Stimulated activated CD4-positive, alpha-beta T cell treated with anti-CD3 and anti-CD28 coated beads, Interleukin-12 subunit alpha, Interleukin-12 subunit beta, amount 100 ng/mL, for 48 hours (primary cell): ENCODE measurements at places on chromosomes 2 and 18.

- DNase-seq, result no peak
These were observed 6.0 kb downstream of the RETREG2 start for GRCh38 chr2:219184121-219184520.

GRCh38 chr2:226487573-226487972 lies 312.0 kb downstream of the IRS1 start:
- DNase-seq, result no peak

- no peak for DNase-seq
These were observed 130.2 kb upstream of the DLX2 start for GRCh38 chr2:172232708-172233396.

DNA sequence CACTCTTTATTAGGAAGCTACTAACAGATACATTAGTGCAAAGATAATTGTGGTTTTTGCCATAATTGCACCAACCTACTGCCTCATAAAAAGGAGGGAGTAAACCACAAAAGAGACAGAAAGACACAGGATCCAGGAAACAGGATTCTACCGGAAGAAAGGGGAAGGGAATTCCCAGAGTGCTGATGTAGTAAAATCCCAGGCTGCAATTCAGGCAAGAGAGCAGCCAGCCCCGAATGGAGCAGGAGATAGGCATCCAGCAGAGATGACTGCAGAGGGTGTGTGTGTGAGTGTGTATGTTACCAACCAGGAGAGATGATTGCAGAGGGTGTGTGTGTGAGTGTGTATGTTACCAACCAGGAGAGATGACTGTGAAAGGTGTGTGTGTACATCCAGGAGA lies 84.4 kb downstream of the KCNS3 start:
- no peak for DNase-seq

- no peak for DNase-seq
These were observed 5.3 kb downstream of the CRIM1 start for GRCh38 chr2:36360834-36361233.

DNA sequence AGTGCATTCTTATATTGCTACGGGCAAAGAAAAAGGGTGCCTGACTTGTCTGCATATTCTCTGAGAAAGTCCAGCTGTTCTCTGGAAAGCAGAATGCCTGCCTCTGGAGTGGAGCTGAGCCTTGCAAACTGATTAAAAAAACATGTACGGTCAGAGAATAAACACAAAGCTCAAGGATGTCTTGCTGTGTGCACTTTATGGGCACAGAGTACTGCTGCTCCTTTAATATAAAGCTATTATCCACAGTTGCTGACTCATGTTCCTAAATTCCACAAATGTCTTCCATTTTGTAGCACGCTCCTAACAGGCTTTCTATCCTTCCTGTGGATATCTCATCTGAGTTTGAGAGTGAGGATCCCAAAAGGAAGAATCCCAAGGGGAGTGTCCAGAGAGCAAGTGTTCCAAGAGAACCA lies 229.0 kb downstream of the MREG start:
- DNase-seq, result no peak

GRCh38 chr2:131094463-131095281 lies 1.4 kb upstream of the FAM168B start:
- DNase-seq, result no peak

DNA sequence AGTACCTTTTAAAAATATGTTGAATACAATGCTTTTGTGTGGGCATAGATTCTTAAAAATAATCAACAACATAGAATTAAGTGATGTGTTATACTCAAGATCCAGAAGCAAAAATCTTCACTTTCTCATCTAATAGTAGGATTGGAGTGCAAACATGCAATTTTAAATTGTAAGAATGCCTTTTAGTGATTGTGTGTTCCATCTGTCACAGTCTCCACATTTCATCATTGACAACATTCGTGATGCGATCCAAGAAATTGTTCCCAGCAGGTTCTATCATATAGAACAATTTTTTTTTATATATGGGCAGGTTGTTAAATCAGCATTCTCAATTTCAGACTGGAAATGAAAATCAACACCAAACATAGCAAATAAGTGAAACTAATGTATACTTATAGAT lies 1671.8 kb upstream of the SLC39A10 start:
- no peak for DNase-seq
